Cardiac fibroblast (primary cell): ENCODE measurements at places on chromosomes 1 and 21.

DNA sequence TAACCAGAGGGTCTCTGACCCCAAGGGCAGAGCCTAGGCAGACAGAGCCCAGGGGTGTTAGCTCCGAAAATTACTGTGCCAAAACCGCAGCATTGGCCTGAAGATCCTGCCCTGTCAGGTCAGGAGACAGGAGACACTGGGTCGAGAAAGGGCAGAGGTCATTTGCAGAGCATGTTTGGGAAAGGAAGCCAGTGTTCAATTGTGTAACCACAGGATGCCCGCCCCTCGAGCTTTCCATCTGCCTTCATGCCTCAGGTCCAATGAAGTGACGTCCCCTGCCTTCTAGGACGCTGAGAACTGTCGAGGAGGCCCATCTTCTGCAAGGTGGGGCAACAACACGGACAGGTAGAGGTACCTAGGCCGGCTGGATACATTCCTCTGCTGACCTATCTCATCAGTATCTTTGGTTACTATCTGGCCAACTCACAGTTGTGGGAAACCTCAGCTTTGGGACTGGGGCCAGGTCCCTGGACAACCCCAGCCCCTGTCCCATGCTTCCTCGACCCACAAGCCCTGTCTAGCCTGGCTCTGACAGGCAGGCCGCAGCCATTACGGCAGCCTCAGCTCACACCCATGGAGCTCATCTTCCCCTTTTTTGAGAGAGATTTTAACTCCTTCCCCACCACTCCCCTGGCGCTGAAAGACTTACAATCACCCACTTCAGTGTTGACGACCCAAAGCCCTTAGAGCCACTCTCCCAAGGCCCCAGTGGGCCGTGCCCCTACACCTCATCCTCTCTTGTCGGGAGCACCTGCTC lies 1.3 kb downstream of the ARL8A start:
- peak; percentile 18 for DNase-seq

GRCh38 chr1:23459338-23459757 lies 24.6 kb downstream of the ASAP3 start:
- DNase-seq: no peak

DNA sequence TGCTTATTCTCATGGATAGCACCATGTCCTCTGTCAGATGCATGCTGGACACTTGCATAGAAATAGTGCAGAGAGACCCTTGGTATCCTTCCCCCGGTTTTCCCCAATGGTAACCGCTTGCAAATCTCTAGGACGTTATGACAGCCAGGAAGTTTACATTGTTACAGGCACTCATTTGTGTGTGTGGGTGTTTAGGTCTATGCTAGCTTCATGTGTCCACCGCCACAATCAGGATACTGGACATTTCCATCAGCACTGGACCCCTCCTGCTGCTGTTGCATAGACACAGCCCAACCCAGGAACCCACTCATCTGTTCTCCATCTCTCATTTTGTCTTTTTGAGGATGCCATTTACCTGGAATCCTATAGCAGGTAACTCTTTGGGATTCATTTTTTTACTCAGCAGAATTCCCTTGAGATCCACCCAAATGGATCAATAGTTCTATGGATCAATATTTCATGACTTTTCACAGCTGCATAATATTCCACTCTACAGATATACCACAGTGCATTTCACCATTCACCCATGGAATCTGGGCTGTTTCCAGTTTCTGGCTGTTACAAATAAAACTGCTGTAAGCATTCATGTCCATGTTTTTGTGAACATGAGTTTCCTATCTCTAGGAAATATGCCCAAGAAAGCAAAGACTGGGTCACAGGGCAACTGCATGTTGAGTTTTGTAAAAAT lies 6.6 kb upstream of the WNT9A start:
- DNase-seq: no peak

GRCh38 chr21:26881504-26882228 lies 36.5 kb upstream of the ADAMTS1 start:
- peak; percentile 59 for DNase-seq

DNA sequence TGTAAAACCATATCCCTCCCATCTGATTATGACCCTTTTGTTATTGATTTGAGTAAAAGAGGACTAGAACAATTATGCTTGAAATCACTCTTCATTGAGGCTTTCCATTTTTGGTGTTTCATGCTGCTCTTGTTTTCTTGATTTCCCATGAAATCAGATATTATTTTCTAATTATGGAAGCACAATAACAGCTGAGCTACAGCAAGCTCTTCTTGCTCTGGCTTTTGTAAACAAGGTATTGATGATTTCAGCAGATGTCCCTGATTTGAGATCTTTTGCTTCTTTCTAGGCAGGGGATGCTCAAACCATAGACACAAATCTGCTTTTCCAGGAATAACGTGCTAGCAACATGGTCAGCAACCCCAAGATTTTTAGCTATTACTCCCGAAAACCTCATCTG lies 607.8 kb downstream of the NCAM2 start:
- no peak for DNase-seq

GRCh38 chr1:243799908-243800307 lies 50.1 kb downstream of the AKT3 start:
- DNase-seq: peak; percentile 52

- no peak for DNase-seq
These were observed 31.3 kb downstream of the UBE2U start for GRCh38 chr1:64234714-64235113.

DNA sequence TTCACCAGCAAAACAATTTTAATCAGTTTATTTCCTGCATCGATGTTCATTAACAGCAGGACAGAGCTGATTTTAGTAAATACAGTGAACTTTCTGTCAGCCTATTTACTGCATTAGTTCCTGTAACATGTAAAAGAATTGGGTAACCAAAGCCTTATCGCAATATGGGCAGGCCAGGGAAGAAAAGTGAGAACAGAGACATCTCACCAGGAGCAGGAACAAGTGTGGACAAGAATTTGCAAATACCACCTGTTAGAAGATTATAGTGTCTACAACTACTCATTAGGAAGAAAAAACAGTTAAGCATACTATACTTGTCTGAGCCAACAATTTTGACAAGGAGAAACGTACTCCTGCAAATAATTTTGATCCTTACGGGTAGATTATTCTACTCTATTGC lies 1293.9 kb downstream of the PLA2G4A start:
- no peak for DNase-seq

DNA sequence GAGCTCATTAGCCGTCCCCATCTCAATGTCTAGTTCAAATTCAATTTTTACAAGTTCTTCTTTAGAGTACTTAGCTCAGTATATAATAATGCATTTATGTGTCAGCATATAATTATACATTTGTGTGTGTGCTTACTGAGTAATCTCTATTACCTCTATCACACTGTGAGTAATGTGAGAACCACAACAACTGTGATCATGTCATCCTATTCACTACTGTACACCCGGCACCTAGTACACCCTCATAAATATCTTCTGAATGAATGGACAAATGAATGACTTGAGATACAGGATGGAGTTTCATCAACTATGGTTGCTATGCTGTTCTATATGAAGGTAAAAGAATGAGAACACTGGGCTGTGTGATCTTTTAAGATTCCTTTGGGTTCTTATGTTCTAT lies 124.0 kb downstream of the GPATCH2 start:
- peak; percentile 49 for DNase-seq

DNA sequence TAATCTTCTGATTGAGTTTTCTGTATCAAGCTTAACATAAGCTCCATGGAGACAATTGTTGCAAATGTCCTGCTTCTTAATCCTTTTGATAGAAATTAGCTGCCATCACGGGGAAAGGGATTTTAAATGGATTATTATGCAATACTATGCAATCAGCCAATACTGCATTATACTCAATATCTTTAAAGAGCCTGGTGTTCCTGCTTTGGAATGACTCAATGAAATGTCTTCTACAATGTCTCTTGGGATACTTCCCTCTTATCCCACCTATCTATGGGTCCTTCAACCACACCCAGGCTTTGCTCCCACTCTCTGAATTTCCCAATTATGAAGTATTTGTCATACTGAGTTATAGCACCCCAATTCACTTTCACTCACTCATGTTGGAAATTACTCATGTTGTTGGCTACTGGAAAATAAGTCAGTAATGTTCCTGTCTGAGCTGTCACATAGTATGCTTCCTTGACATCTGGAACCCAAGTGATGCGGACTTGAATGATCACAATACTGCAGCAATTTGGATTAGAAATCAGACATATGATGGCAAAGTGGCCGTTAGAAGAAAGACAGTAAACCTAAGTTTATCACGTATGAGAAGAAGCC lies 85.0 kb downstream of the TPR start:
- peak; percentile 8 for DNase-seq
